ENCODE measurements at places on chromosomes 12 and 14.

GRCh38 chr14:54116972-54117371, 160.3 kb upstream of the BMP4 start:
- no peaks in the 10 kb centered on the region for H3K36me3 ChIP-seq
- no peak overlapping the region for H3K27ac ChIP-seq
- no peak overlapping the region for H3K4me3 ChIP-seq
- no peak for DNase-seq

- H3K4me1 ChIP-seq, result no peaks in the 10 kb centered on the region
- H3K4me3 ChIP-seq, result no peak overlapping the region
- no peak overlapping the region for H3K27ac ChIP-seq
- no peak for DNase-seq
- no peaks in the 10 kb centered on the region for H3K36me3 ChIP-seq
Measured at GRCh38 chr14:99809360-99809759, 16.1 kb downstream of the EML1 start.

GRCh38 chr12:100359822-100360221, 2.9 kb downstream of the SLC17A8 start:
- no peak overlapping the region for H3K4me3 ChIP-seq
- H3K27ac ChIP-seq, result no peak overlapping the region
- peaks cover 4% of the 10 kb centered on the region for H3K27me3 ChIP-seq
- no peaks in the 10 kb centered on the region for H3K36me3 ChIP-seq
- H3K4me1 ChIP-seq, result no peaks in the 10 kb centered on the region

- peaks cover 38% of the 10 kb centered on the region for H3K4me1 ChIP-seq
- peaks cover 81% of the 10 kb centered on the region for H3K36me3 ChIP-seq
- H3K27ac ChIP-seq, result no peak overlapping the region
- no peak for DNase-seq
Measured at GRCh38 chr14:100109594-100109955, 44.4 kb downstream of the EVL start.

GRCh38 chr14:99378782-99379214, 101.9 kb downstream of the SETD3 start:
- DNase-seq, result no peak
- no peak overlapping the region for H3K4me3 ChIP-seq
- H3K36me3 ChIP-seq, result no peaks in the 10 kb centered on the region
- H3K4me1 ChIP-seq, result no peaks in the 10 kb centered on the region
- peaks cover 20% of the 10 kb centered on the region for H3K27me3 ChIP-seq

- H3K4me3 ChIP-seq, result no peak overlapping the region
- H3K4me1 ChIP-seq, result peaks cover 31% of the 10 kb centered on the region
- H3K36me3 ChIP-seq, result peaks cover 7% of the 10 kb centered on the region
Measured at GRCh38 chr14:89308232-89308959, 108.6 kb downstream of the FOXN3 start.

DNA sequence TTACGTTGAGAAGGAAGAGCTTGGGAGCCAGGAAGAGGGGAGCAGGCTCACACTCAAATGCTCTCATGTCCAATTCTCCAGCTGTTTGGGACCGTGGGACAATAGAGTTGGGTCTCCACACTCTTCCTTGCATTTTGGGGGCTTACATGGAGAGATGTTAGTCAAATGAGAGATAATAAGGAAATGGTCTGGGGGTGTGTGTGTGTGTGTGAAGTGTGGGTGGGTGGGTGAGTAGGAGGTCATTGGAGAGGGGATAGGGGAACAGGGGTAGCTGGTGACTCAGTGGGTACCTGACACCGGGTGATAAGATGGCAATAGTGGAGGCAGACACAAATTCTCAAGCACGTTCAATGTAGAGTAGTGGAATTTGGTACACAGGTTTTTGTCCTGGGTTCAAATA, 68.0 kb downstream of the B4GALNT3 start:
- DNase-seq, result no peak
- H3K4me1 ChIP-seq, result no peaks in the 10 kb centered on the region
- H3K36me3 ChIP-seq, result no peaks in the 10 kb centered on the region
- no peaks in the 10 kb centered on the region for H3K27me3 ChIP-seq

GRCh38 chr12:100384559-100384935, 27.7 kb downstream of the SLC17A8 start:
- no peaks in the 10 kb centered on the region for H3K4me1 ChIP-seq
- no peak for DNase-seq
- H3K4me3 ChIP-seq, result no peak overlapping the region
- no peaks in the 10 kb centered on the region for H3K27me3 ChIP-seq

GRCh38 chr12:119247007-119247719, 68.4 kb downstream of the HSPB8 start:
- no peaks in the 10 kb centered on the region for H3K36me3 ChIP-seq
- no peak overlapping the region for H3K27ac ChIP-seq
- H3K27me3 ChIP-seq, result no peaks in the 10 kb centered on the region
- H3K4me1 ChIP-seq, result no peaks in the 10 kb centered on the region
- no peak overlapping the region for H3K4me3 ChIP-seq

- no peaks in the 10 kb centered on the region for H3K27me3 ChIP-seq
- no peak for DNase-seq
- H3K4me1 ChIP-seq, result no peaks in the 10 kb centered on the region
- no peak overlapping the region for H3K27ac ChIP-seq
- H3K4me3 ChIP-seq, result no peak overlapping the region
- H3K36me3 ChIP-seq, result no peaks in the 10 kb centered on the region
Measured at GRCh38 chr12:126397071-126397581, 1331.9 kb downstream of the AACS start.

GRCh38 chr12:88693837-88694445, 113.7 kb upstream of the KITLG start:
- no peak for DNase-seq
- H3K36me3 ChIP-seq, result no peaks in the 10 kb centered on the region
- H3K4me3 ChIP-seq, result no peak overlapping the region
- no peak overlapping the region for H3K27ac ChIP-seq
- H3K4me1 ChIP-seq, result no peaks in the 10 kb centered on the region

GRCh38 chr12:132078190-132078589, 65.9 kb downstream of the DDX51 start:
- peaks cover 10% of the 10 kb centered on the region for H3K36me3 ChIP-seq
- H3K4me1 ChIP-seq, result no peaks in the 10 kb centered on the region
- H3K4me3 ChIP-seq, result no peak overlapping the region

- H3K27me3 ChIP-seq, result no peaks in the 10 kb centered on the region
- H3K36me3 ChIP-seq, result no peaks in the 10 kb centered on the region
- H3K4me3 ChIP-seq, result peak within 1 kb of the TSS; percentile 62
- H3K27ac ChIP-seq, result no peak within 1 kb of the TSS
- peak; percentile 73 for DNase-seq
Measured at GRCh38 chr12:131827961-131828534, at the start of gene MMP17. TSS of gene MMP17 (plus strand) at chr12:131828393. CDS start at chr12:131828495, 102 bp downstream.

DNA sequence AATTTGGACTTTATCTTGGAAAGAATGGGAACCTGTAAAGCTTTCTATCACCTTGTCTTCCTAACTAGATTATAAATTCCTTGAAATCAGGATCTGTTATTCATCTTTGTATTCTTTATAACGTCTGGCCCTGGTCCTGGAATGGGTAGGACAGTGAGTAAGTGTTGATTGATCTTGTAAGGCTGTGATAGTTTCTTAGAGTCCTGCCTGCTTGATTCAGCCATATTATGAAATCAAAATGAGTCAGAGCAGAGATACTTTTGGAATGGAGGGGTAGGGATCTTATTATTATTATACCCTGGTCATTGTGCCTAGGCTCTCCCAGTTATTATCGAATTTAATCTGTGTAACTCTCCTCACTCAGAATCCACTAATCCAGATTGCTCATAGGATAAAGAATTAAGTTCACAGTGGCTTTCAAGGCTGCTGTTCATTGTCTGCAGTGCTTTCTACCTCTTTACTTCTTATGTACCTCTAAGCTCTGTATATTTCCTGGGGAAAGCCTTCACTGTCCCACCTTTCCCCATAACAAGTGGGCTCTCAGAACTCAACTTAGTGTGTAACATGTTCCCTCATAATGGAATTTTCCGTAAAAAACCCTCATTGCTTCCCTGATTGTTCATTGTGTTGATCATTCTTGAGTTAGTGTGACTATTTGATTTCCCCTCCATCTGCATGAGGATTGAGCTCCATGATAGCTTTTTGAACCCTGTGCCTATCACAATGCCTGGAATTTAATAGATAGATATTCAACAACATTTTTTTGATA, 93.3 kb downstream of the DAAM1 start:
- H3K4me1 ChIP-seq, result no peaks in the 10 kb centered on the region
- H3K4me3 ChIP-seq, result no peak overlapping the region
- H3K27ac ChIP-seq, result no peak overlapping the region
- no peaks in the 10 kb centered on the region for H3K36me3 ChIP-seq
- DNase-seq, result no peak

DNA sequence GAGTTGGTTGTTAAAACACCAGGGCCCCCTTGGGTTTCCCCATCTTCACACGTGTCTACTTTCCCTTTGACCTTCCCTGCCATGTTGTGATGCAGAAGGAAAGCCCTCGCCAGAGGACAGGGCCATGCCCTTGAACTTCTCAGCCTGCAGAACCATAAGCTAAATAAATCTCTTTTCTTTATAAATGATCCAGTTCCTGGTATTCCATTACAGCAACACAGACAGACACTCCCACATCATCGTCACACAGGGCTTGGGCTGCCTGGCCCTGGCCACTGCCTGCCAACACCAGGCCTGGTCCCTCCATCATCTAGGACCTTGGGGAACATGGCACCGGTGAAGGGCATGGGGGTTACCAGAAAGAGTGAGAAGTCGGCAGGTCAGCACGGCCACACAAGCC, 84.8 kb downstream of the DPF3 start:
- peaks cover 4% of the 10 kb centered on the region for H3K27me3 ChIP-seq
- H3K4me1 ChIP-seq, result no peaks in the 10 kb centered on the region
- H3K36me3 ChIP-seq, result no peaks in the 10 kb centered on the region
- no peak overlapping the region for H3K4me3 ChIP-seq
- no peak for DNase-seq

DNA sequence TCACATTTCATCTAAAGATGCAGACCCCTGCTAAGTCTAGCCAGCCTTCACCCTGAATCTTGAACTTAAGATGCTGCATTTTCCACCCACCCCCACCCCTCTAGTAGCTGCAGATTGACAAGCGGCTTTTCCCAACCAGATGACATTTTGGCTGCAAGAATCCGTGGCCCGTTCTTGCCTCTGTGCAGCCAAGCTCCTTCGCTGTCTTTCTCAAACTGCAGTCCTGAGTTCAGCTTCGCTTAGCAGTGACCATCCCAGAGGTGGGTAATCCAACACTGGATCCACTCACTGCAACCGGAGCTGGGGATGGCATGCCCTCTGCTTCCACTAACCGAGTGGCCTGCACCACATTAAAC, 765 bp upstream of the NFYB start:
- peaks cover 33% of the 10 kb centered on the region for H3K4me1 ChIP-seq
- peaks cover 2% of the 10 kb centered on the region for H3K36me3 ChIP-seq
- DNase-seq, result no peak
- no peaks in the 10 kb centered on the region for H3K27me3 ChIP-seq

GRCh38 chr14:20782280-20782890, 1.3 kb downstream of the RNASE6 start:
- no peaks in the 10 kb centered on the region for H3K36me3 ChIP-seq
- H3K4me1 ChIP-seq, result peaks cover 27% of the 10 kb centered on the region
- no peak overlapping the region for H3K27ac ChIP-seq
- peak; percentile 77 for DNase-seq

DNA sequence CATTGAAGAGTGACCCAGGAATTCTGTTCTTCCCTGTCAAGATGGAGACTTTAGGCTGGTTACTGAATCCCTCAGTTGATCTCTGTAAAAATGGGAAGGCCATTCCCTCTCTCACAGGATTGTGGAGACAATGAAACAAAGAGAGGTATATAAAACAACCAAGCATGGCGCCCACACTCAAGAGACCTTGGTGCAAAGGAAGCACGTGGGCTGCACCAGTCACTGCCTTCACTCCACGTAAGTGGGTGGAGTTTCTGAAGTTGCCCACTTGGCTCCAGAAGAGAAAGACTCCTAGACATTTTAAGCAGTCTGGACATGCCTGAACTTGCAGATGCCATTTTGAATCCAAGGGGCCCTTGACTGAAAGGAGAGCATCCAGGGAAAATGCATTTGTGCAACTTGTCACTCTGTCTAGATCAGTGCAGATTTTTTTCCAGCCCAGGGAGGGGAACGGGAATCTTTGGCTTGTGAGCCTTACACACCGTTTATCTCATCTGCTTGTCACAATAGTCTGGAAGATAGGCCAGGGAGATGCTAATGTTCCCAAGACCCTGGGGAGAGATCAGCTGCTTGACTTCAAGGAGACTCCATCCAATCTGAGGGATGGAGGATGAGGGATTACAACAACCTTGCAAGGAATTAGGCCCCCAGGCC, 96.9 kb upstream of the TBX3 start:
- DNase-seq, result no peak
- H3K36me3 ChIP-seq, result no peaks in the 10 kb centered on the region
- no peaks in the 10 kb centered on the region for H3K4me1 ChIP-seq
- H3K27me3 ChIP-seq, result no peaks in the 10 kb centered on the region
- no peak overlapping the region for H3K27ac ChIP-seq

DNA sequence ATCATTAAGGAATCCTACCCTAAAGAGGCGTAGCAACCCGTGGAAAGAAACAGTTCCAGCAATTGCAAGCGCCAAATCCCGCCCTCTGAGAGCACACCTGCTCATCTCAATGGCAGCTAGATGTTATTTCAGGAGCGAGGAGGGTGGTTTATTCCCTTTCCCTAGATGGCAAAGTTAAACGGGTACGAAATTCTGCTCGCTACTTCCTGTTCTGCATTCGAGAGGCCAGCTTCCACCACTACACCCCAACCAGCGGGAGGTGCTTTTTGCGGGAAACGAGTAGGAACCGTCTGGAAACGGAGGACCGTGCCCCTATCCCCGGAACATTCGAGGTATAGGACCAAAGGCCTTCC, 536 bp downstream of the VPS29 start:
- peak overlapping the region; percentile 98 for H3K27ac ChIP-seq
- no peaks in the 10 kb centered on the region for H3K27me3 ChIP-seq
- DNase-seq, result no peak
- peak overlapping the region; percentile 83 for H3K4me3 ChIP-seq
- peaks cover 14% of the 10 kb centered on the region for H3K4me1 ChIP-seq
- H3K36me3 ChIP-seq, result peaks cover 2% of the 10 kb centered on the region
